ENCODE measurements at places on chromosomes 5 and 9.

- DNase-seq: no peak
Measured at GRCh38 chr9:133770076-133770777, 32.1 kb upstream of the SARDH start.

GRCh38 chr5:154166901-154167791 is 23.4 kb upstream of the GALNT10 start:
- DNase-seq: no peak

- DNase-seq: no peak
Measured at GRCh38 chr5:135075621-135076020, 41.6 kb upstream of the PITX1 start.

DNA sequence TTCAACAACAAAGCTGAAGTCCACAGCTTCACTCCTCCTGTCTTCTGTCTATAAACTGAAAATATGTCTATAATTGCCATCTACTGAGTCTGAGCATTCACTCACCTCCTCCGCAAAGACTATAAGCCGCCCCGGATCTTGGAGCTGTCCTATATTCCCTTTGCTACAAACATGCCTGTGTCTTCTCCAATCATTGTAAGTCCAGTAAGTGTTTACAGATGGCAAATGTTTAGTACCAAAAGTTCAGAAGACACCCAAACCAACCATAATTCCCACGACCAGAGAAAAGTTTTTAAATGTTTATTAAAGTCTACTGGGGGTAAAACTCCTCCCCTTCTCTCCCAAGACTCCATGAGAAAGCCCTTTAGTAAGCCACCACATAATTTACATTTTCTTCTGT is 80.9 kb downstream of the EBF1 start:
- peak; percentile 22 for DNase-seq

GRCh38 chr9:81581986-81582385 is 107.4 kb downstream of the TLE1 start:
- DNase-seq: no peak

- no peak for DNase-seq
Measured at GRCh38 chr9:38177680-38178079, 108.7 kb upstream of the SHB start.

GRCh38 chr5:159642379-159642778 is 273.9 kb upstream of the ADRA1B start:
- DNase-seq: no peak

- DNase-seq: peak; percentile 70
Measured at GRCh38 chr5:54135042-54135441, 175.3 kb downstream of the ARL15 start.

DNA sequence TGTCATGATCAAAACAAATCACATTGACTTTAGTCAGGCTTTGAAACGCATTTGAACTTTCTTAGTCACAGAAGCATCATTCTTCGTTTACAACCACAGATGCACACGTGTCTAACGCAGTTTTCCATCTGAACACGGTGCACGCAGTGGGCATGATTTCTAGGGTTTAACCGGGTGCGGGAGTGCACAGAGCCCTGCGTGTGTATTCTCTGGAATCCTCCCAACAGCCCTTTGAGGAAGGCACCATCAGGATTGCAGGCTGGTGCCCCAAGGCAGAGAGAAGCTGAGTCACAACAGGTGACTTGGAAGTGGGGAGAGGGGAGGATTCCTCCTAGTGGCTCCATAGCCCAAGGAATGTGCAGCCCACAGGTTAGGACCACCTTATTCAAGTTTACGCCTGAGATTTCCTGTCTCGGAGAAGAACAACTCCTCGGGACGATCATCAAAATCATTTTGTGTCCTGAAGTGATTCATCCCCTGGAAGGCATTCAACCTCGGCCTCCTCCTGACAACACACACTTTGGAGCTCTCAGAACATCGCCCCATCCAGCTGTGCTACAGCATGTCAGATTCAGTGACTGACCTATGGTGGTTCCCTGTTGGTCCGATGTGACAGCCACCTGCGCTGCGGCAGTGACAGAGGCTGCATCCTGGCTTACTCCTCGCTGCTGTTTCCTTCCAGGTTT is 13.1 kb downstream of the ROPN1L start:
- peak; percentile 73 for DNase-seq

DNA sequence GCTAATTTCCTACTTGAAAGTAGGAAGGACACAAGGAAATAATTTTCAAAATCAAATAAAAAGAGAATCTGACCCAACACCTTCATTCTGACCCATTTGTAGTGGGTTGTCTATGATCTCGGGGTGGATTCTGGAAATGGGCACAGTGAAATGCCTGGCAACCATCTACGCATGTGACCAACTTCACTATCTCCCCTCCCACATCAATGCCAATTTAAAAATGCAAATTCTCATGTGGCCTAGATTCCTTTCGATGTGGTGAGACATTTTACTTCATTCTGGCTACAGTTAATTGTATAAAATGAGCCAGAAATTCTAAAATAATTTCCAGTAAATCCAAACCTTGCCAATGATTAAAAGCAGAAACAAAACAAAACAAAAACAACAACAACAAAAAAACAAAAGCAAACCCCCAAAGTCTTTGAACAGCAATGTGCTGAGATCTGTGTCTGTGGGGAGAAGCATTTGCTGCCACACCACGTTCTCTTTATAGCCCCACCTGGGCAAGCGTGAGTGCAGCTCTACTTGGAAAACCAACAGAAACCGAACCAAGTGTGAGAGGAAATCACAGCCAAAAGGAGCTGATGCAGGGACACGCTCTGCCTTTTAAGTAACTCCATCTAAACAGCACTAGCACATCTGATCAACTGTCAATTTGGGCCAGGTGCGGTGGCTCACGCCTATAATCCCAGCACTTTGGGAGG is 59.0 kb downstream of the USP20 start:
- DNase-seq: no peak

GRCh38 chr5:171157775-171158174 is 151.3 kb upstream of the TLX3 start:
- DNase-seq: no peak

DNA sequence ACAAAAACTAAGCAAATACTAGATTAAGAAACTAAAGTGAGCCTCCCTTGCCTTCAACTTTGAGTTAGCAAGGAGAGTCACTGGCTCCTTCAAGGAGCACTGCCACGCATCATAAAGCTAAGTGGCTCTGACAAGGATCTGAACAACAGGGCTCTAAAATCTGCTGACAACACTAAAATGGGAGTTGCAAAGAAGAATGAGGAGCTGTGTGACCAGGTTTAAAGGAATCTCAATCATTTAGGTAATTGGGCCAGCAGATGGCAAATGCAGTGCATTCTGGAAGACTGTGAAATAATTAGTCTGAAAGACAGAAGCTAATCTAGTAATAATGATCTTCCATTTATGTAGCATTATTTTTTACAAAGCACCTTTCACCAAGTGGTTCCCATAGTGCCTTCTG is 297.0 kb upstream of the TAS2R1 start:
- DNase-seq: peak; percentile 54

DNA sequence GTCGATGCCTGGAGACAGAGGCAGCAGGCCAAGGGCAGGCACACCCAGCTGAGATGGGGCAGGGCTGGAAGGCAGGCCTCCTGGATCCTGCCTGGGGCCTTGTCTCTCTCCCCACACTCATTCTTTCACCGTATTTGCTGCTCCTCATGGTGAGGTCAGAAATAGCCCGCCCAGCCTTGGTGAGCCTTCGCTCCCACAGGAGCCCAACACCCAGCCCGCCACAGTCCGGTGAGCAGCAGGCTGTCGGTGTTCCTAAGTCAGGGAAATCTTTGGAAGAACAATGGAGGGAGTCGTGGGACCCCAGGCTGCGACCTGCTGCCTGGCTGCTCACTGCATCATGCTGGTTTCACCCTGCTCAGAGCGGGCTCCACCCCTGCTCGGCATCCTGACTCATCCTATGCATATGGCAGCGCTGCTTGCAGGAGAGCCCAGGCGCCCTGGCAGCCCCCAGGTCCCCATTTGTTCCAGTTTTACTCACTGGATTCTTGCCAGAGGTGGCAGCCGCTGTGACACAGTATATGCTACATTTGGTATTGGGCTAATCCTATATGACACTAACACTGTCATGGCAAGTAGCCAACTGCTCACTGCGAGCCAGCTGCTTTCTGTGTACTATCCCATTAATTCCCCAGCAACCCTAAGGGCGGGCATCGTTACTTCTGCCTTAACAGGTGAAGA is 53.2 kb upstream of the NCS1 start:
- DNase-seq: peak; percentile 59

DNA sequence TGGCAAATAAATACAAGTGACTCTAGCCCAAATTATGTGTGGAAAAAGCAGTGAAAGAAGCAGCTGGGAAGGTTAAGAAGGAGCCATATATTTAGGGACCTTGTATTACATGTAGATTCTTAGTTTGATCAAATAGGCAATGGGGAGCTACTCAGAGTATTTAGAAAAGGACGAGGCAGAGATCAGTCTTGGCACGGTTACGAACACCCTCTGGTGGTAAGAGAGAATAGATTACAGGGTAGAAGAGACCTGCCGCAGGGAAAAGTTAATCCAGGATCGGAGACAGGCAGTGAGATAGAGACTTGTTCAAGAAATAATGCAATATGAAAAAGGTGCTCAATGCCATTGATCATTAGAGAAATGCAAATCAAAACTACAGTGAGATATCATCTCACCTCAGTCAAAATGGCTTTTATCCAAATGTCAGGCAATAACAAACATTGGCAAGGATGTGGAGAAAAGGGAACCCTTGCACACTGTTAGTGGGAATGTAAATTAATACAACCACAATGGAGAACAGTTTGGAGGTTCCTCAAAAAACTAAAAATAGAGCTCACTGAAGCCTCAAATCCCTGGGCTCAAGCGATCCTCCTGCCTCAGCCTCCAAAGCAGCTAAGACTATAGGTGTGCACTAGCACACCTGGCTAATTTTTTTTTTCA is 12.0 kb downstream of the INIP start:
- DNase-seq: peak; percentile 70

DNA sequence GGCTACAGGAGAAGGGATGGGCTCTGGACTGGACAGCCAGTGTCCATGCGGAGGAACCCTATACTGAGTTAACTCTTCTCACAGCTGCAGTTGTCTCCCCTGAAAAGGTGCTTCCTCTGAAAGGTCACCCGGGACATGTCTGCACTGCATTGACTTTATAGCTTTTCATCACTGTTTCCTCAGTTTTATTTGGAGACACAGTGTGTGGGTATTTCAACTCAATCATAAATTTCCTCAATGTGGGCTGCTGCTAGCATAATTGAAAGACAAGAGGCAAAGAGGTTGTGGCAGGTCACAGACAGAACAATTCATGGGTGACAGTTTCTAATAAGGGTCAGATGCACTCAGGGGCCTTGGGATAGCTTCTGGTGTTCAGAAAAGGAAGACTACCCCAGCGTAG is 336.8 kb downstream of the KDM4C start:
- DNase-seq: no peak

- no peak for DNase-seq
Measured at GRCh38 chr5:94199566-94199965, 418.8 kb downstream of the KIAA0825 start.

- no peak for DNase-seq
Measured at GRCh38 chr9:36637491-36638270, 65.0 kb downstream of the MELK start.

DNA sequence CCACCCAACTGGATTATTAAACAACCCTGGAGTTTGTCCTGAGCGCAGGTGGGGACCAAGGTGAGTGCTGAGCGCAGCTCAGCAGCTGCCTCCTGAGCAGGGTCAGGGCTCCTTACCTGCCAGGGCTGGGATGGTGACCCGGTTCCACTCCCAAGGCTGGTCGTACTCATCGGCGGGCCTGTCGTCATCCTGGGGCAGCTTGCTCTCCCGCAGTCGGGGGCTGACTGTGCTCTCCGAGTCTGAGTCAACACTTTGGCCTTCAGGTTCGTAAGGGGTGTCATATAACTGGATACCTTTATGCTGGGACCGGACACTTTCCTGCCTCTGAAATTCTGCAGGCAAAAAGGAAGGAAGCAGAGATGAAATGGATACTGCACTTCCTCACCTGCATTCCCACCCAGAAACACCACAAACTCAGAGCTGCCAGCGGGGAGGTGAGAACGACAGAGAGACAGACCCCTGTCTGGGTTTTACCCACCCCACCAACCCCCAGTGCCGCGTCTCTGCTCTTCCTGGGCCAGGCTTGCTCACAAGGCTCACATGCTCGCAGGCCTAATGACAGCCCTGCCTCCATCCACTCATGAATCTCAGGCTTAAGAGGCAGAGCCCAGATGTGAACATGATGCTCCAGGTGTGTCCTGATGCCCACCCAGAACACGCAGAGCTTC is 70.7 kb upstream of the SLC25A51 start:
- DNase-seq: no peak

DNA sequence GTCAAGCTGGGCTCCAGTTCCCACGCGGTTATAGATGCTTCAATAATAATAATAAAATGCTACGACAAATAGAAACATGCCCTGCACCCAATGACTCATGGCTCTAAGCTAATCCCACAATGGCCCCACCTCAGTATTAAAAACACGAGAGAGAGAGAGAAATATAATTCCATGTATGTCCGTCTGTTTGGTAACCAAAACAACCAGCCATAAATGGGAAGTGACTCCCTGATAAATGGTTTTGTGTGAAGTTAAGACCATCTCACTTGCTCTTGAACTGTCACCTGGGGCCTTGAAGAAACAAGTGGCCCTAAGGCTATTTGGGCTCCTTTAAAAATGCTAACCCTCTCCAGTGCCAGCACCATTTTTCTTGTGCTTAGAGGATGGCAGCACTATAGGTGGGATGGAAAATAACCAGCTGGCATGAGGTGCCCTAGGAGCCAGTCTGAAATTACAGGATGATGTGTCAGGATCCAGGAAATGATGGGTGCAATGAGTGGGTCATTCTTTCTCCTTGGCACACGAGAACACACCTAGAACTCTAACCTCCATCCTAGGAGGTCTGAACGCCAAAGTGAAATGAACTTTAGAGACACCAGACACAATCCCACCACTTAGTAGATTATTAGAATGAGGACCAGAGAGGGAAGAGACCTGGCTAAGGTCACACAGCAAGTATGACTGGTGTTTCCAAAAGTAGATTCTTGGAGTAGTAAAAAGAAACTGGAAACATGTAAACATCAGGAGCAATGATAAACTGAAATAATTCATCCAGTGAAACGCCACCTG is 35.7 kb upstream of the ADRB2 start:
- DNase-seq: no peak
